ENCODE measurements at places on chromosomes 4 and X. TPM values are rescaled to one million over a fixed set of nuclear protein-coding genes. Genes with fewer than 3 reads are reported as not detected.

DNA sequence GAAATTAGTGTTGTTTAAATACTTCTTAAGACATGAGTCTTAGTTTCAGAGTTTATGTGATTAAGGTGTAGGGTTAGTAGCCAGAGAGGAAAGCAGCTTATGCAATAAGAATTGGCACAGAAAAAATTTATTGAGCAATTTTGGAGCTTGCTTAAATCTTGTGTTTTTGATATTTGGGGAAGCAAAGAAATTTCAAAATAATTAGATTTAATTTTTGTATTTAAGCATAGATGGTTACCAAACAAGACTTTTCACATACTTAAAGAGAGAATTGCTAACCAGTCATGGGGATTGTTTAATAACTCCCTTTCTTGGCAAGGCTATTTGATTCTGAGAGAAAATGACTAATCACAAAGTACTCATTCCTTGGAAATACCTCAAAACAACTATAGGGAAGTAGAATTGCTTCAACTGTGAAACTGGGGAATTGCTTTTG, 202.0 kb upstream of the GRID2 start:
- DNase-seq, result no peak
- H3K27me3 ChIP-seq, result no peaks in the 10 kb centered on the region
- no peaks in the 10 kb centered on the region for H3K36me3 ChIP-seq
- no peaks in the 10 kb centered on the region for H3K4me1 ChIP-seq
- H3K4me3 ChIP-seq, result no peak overlapping the region

- H3K27ac ChIP-seq, result no peak overlapping the region
- no peak for DNase-seq
- no peaks in the 10 kb centered on the region for H3K27me3 ChIP-seq
- H3K36me3 ChIP-seq, result no peaks in the 10 kb centered on the region
- H3K4me3 ChIP-seq, result no peak overlapping the region
Observed at GRCh38 chrX:20742106-20742505, 475.4 kb upstream of the RPS6KA3 start.

DNA sequence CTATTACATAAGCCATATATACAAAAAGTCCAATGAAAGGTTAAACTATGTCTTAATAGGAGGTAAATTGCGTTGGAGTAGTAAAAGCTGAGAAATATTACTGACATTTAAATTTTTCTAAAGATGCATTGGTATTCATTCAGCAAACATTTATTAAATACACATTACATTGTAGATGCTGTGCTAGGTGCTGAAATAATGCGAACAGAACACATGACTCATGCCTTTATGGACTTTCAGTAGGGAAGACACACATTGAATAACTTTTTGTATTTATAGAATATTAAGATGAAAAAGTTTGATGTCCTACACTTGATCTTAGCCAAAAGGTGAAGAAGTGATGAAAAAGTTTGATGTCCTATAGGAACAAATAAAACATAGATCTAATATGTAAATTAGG, 871.1 kb upstream of the SLIT2 start:
- H3K27me3 ChIP-seq, result no peaks in the 10 kb centered on the region
- no peak for DNase-seq

GRCh38 chr4:135705343-135705742, 1503.8 kb upstream of the PABPC4L start:
- H3K27ac ChIP-seq, result no peak overlapping the region
- H3K27me3 ChIP-seq, result no peaks in the 10 kb centered on the region
- H3K36me3 ChIP-seq, result no peaks in the 10 kb centered on the region
- DNase-seq, result no peak
- no peaks in the 10 kb centered on the region for H3K4me1 ChIP-seq

- no peaks in the 10 kb centered on the region for H3K27me3 ChIP-seq
- no peaks in the 10 kb centered on the region for H3K4me1 ChIP-seq
- no peaks in the 10 kb centered on the region for H3K36me3 ChIP-seq
- no peak for DNase-seq
Observed at GRCh38 chr4:55524844-55525571, 21.7 kb downstream of the CLOCK start.

GRCh38 chr4:137819964-137820383, 287.7 kb upstream of the PCDH18 start:
- no peaks in the 10 kb centered on the region for H3K27me3 ChIP-seq
- H3K27ac ChIP-seq, result no peak overlapping the region
- no peak for DNase-seq
- no peaks in the 10 kb centered on the region for H3K4me1 ChIP-seq
- H3K36me3 ChIP-seq, result no peaks in the 10 kb centered on the region

- no peaks in the 10 kb centered on the region for H3K36me3 ChIP-seq
- no peaks in the 10 kb centered on the region for H3K4me1 ChIP-seq
- H3K4me3 ChIP-seq, result no peak overlapping the region
- no peak overlapping the region for H3K27ac ChIP-seq
- no peaks in the 10 kb centered on the region for H3K27me3 ChIP-seq
Observed at GRCh38 chr4:54400802-54401201, 171.7 kb downstream of the PDGFRA start.

- no peak for DNase-seq
- no peaks in the 10 kb centered on the region for H3K36me3 ChIP-seq
- H3K27ac ChIP-seq, result no peak overlapping the region
- no peak overlapping the region for H3K4me3 ChIP-seq
- no peaks in the 10 kb centered on the region for H3K4me1 ChIP-seq
Observed at GRCh38 chr4:147714575-147715401, 17.1 kb upstream of the ARHGAP10 start.

DNA sequence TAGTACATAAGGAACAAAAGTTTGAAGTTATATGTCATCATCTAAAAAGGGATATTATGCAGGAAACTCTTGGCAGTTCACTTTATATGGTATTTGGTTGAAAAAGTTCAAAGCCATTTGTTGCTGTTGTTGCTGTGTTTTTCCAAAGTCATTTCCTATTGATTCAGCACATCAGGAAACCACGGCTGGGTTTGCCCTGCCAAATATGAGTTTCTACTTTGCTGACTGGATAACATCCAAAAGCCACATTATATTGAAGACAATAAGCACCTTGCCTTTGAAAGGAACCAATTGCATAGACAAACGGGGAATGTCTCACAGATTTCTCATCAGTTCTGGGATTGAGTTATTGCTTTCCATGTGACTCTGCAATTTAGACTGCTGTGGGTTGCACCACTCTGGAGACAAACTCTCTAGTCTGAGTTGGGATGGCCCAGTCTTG, 206.1 kb downstream of the SLC39A8 start:
- H3K4me1 ChIP-seq, result no peaks in the 10 kb centered on the region
- DNase-seq, result no peak
- H3K36me3 ChIP-seq, result no peaks in the 10 kb centered on the region
- no peaks in the 10 kb centered on the region for H3K27me3 ChIP-seq
- H3K4me3 ChIP-seq, result no peak overlapping the region

DNA sequence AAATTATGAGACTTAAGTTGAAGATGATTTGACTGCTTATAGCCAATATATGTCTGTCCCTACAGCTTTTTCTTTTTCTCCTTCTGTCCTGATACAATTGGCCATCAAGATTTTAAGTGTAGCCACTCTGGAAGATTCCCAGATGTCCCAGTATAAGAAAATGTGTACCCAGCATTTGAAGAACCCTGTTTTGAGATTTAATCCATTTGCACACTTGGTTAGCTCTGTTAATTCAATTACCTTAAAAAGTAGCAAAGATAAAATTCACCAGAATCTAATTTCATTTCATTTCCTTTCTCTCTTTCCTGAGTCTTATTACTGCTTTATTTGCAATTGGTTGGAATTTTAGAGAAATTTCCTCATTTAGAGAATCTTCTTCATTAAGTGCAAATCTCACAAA, 81.4 kb downstream of the DDIT4L start:
- H3K27ac ChIP-seq, result no peak overlapping the region
- no peak overlapping the region for H3K4me3 ChIP-seq
- H3K27me3 ChIP-seq, result no peaks in the 10 kb centered on the region
- H3K4me1 ChIP-seq, result no peaks in the 10 kb centered on the region
- no peak for DNase-seq
- no peaks in the 10 kb centered on the region for H3K36me3 ChIP-seq

The SLITRK2 gene
- total RNA-seq, result 0.02 TPM

The GABRA4 gene
- 0.08 TPM for total RNA-seq

The ATOH1 gene
- total RNA-seq, result 34.4 TPM

The GPR143 gene
- 0.74 TPM for total RNA-seq

The RHOXF1 gene
- not detected for total RNA-seq
